ENCODE measurements at places on chromosomes 7 and 10.

DNA sequence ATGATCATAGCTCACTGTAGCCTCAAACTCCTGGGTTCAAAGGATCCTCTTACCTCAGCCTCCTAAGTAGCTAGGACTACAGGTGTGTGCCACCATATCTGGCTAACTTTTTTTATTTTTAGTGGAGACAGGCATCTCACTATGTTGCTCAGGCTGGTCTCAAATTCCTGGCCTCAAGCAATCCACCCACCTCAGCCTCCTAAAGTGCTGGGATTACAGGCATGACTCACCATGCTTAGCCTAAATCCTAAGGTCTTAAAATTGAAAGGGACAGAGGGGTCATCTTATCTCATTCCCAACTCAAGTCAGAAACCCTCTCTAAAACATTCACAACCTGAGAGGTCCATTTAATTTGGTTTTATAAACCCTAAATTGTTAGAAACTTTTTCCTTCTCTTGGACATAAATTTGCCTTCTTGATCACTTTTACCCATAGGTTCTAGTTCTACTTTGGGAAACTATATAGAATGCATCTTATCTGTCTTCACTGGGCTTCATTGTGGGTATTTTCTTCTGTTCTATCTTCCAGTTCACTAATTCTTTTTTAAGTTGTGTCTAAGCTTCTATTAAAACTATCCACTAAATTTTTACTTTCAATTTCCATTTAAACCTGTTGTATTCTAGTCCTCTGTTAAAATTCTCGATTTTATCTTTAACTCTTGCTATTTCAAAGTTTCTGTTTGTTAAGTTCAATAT is 183.4 kb upstream of the KAT6B start:
- no peak for DNase-seq

- DNase-seq: no peak
Observed at GRCh38 chr7:74373536-74373935, 80.2 kb upstream of the GTF2IRD1 start.

DNA sequence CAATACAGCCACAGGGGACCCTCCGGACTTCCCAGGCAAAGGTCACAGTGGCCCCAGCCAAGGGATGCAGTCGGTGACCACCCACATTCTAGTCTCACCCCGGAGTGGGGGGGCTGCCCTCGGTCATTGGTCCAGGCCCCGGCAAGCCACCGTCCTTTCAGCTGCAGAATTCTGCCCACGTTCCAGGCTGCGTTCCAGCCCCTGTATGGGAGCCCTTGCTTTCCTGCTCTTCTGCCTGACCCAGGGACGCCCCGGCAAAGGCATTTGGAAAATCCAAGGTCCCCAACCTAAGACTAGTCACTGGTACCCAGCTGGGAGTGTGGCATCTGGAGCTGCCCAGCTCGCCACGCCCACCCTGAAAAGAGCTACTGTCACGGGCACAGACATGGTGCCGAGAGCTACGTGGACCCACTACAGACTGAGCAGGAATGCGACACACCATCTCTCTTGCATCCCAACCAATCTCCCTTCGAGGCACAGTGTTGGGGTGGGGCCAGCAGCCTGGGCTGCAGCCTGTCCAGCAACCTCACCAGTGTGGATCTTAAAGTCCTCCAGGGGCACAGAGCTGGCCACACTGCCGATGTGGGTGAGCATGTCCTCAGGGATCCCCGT is 18.6 kb downstream of the OGDHL start:
- DNase-seq: no peak

GRCh38 chr10:42934351-42934811 is 142.5 kb upstream of the RET start:
- no peak for DNase-seq

Data from stimulated activated CD4-positive, alpha-beta T cell treated with anti-CD3 and anti-CD28 coated beads, Interleukin-4, amount 100 ng/mL, for 48 hours (primary cell).